MM.1S (cell line): ENCODE measurements at places on chromosomes 4 and X.
A peak's percentile ranks its signal among the peaks of the same experiment; 100 is the strongest.

DNA sequence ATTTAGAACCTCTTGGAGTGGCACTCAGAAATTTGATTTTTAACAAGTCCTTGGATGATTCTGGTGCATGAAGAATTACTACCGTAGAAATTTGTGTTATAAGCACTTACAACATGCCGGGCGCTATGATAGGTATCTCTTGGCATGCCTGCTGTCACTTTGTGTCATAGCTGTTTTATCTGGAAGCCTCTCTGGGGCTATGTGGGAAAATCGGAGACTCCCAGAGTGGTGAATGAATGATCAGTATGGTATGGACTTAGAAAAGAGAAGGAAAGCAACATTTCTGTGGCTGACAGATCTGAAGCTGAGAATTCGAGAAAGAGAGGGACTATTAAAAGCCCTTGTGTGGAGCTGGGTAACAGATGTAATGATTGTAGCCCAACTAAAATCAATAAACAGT is 177.4 kb upstream of the MAMLD1 start:
- DNase-seq: no peak

- no peak for DNase-seq
Measured at GRCh38 chr4:151922811-151923210, 162.0 kb upstream of the GATB start.

DNA sequence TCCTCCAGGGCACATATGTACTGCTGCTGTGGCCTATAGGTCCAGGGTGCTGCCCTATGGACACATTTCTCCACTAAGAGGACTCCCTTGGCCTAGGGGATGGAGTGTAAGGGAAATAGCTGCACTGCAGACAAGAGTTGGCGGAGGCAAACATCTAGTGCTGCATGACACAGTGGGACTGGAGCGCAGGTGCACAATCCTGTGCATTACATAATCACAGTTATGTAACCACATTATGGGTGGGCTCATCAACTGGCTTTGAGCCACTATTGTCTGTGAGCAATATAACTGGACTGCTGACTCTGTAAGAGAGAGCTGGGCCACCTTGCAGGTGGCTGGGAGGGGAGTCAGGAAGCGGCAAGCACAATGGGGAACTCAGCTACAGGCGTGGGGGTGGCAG is 3.2 kb upstream of the TIGD2 start:
- no peak for DNase-seq

DNA sequence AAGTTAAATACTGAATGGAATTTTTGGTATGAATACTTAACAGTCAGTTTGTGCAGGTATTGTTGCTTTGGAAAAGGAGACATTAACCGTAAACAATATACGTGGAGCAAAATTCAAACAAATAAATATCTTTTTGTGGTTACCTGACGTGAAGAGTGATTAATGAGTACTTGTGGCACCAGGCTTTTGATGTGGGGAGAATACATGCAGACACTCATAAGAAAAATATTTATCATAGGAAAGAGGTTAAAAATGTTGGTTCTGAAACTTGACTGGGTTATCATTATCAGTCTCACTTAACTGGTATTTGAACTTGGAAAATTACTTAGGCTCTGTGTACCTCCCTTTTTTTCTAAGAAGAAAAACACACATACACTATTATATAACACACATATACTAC is 136.4 kb upstream of the NDST4 start:
- no peak for DNase-seq

DNA sequence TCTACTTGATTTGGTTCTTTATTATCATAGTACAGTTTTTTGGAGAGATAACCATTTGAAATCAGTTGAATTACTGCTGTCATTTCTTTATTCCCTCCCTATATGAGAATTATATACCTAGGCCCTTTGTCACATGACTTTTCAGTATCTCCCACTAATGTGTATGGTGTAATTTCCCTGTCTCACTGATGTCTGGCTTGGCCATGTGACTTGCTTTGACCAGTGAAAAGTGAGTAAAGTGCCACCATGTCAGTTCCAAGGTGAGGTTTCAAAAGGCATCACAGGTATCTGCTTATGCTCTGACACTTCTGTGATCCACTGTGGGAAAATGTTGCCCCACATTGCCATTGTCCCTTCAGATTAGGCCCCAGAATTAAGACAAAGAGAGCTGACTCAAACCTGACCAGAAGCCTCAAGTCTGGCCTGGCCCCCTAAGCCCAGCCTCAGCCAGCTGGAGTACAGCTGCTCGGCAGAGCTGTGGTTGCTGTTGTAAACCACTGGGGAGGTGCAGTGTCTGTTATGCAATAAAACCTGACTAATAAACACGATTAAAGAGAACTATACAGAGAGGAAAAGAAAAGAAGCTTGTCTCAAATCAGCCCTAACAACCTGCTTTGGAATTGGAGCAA is 27.5 kb downstream of the SETD7 start:
- DNase-seq: no peak

DNA sequence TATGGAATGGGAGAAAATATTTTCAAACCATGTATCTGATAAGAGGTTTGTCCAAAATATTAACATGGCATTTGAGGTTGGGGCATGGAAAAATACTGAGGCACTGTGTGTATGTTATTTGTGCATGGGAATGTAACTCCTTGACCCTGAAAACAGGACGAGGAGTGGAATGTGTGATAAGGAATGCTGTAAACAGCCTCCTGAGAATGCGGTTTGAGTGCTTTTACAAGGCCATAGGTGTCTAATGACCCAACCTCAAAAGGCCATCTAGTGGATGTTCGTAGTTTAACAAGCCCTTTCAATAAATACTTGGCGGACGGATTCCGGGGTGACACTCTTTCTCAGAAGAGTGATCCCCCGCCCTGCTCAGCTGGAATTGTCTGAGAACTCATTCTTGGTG is 162.9 kb upstream of the USP9X start:
- peak; percentile 55 for DNase-seq

DNA sequence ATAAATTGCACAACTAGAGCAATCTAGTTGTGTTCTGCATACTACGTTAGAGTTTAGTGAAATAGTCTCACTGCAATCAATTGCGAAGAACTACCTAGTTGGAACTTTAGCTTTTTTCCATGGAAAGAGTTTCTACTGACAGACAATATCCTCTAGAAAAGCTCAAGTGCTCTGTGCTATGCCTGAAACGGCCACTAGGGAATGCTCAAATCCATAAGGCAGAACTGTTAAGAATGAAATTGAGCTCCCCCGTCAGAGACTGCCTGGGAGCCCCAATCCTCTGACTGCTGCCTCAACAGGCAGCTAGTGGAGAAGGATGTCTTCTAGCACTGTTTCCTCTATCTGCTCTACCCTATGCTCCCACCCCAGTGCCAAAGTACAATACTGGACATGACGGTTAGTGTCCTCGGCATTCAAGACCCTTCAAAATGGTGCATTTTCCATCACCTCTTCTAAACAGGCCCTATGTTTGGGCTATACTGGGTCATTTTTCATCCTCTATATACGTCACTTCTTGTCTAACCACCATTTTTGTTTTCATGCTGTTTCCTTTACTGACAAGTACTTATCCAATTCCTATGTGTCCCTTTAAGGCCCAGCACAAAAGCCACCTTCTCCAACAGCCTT is 35.3 kb downstream of the FRMD7 start:
- DNase-seq: peak; percentile 56

DNA sequence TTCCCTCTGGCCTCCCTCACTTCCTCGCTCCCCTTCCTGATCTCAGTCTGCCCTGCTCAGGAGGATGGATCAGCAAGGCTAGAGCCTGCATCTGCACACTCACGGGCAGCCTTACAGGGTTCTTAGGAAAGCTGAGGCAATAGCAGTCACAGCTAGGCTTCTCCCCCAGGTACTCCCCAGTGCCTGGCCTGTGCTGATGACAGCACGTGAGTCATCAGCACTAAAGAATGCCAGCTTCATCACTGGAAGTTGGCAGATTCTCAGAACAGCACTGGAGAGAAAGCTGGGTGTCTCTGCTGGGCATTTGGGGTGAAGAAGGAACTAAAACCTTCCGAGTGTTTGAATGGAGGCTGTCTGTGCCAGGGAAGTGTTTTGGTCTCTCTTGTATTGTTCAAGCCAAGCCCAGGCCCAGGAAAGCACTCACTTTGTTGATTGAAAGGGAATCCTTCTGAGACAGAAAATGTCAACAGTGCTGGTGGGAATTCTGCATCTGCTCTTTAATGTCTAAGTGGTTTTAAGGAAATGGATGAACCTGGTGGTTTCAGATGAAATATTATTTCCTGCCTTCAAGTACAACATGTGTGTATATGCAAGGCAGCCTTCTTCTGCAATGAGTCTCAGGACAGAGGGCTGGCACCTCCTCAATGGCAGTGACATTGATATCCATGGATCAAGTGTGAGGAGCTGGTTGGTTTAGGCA is 73.0 kb upstream of the SCOC start:
- DNase-seq: no peak

DNA sequence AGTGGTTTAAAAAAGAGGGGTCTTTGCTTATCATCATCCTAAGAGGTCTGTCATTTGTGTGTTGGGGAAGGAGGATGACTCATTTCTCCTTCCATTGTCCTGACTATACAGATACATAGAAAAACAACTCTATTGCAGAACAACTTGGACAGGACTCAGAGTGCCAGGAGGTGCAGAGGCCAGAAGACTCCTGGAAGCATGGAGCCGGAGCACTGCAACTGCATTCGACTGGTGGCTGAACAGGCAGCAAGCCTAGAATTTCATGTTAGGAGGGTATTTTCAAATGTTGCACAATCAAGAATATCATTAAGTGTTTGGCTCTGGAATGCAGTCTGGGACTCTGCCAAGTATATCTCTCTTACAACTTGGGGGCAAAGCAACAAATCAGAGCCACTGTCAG is 35.0 kb upstream of the MAML3 start:
- DNase-seq: no peak

DNA sequence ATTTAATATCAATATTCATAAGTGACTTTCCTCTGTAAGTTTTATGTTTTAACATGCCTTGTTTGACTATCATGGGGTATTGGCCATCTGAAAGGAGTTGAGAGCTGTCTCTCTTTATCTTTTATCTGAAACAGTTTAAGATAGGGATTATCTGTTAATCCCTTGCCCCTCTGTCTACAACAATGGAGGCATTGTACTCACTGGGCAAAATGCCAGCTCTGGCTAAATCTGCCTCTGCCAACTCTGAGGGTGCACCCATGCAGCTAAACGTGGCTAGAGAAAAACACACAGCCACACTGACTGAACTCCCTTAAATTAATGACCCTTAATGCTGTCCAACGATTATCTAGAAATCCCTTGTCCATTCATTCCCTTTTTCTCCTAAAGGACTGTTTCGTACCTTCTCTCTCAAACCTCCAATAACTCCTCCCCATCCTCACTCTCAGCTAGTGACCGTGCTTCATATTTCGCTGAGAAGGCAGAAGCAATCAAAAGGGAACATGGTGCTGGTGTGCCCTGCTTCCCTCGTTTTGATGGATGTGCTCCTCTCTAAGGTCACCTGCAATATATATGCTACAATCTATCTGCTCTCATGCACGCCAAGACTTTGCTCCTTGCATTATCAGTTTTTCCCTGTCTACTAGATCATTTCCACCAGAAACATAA is 10.3 kb downstream of the PHKA2 start:
- DNase-seq: no peak

- no peak for DNase-seq
Measured at GRCh38 chr4:102585329-102585728, 84.2 kb downstream of the NFKB1 start.

- peak; percentile 33 for DNase-seq
Measured at GRCh38 chrX:95076449-95076848, 1402.4 kb downstream of the FAM133A start.

DNA sequence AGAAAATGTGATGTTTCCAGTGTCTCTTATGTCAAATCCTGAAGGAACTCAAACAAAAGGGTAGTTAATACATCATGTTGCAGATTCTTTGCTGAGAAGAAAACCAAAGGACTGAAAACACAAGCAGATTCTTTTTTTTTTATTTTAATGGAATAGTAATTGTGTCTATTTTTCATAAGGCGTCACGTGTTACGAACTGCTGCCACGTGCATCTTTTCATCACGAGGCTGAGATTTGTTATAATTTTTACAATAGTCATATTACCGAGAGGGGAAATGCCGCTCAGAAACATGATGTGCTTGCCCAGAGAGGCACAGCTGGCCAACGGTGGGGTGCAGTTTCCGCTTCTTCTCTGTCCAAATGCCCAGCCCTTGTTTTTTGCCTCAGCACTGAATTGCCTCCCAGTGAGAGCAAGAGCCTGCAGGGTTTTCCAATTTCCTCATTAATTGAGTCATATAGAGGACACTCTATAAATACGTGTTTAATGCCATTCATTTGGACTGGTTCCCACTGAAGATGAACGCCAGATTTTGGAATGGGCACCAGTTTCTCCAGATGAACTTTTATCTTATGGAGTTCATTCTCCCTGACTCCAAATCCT is 225.3 kb downstream of the STK32B start:
- DNase-seq: no peak

DNA sequence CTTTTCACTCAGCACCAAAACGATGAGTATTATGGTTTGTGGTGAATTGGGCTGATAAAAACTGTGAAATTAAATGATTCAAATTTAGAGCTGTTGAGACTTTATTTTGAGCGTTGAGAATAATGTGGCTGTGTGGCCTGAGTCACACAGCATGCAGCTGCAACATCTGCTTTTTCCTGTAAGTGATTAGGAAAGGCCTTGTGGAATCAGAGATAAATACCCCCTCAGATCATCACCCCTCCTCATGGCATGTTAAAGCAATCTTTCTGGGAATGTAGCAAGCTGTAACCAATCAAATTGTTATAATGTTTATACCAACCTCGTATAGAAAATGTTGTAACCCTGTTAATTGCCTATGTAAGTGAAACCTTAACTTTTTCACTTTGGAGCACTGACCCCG is 90.0 kb upstream of the GRPR start:
- DNase-seq: no peak

GRCh38 chrX:66110112-66110511 is 53.9 kb upstream of the HEPH start:
- peak; percentile 53 for DNase-seq

DNA sequence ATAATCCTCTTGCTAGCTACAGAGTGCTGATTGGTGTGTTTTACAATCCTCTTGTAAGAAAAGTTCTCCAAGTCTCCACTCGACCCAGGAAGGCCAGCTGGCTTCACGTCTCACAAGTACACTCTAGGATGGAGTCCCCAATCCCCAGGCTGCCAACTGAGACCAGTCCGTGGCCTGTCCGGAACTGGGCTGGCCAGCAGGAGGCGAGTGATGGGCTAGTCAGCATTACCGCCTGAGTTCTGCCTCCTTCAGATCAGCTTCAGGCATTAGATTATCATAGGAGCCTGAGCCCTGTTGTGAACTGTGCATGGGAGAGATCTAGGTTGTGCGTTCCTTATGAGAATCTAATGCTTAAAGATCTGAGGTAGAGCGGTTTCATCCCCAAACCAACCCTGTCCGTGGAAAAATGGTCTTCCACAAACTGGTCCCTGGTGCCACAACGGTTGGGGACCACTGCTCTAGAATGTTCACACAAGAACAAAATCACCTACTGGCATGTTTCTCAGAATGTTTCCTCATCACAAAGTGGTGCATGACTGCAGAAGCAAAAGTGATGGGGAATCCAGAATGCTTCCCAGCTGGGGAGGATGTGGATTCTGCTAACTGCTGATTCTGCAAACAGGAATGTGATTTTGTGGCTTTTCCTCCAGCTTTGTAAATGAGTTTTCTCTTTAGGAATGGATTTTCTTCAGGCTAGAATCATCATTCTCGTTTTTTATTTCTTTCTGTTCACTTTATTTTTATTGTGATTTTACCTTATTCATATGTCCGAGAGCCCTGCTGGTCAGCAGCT is 40.9 kb downstream of the SEPTIN11 start:
- no peak for DNase-seq

- no peak for DNase-seq
Measured at GRCh38 chrX:103344606-103345005, 11.7 kb upstream of the TCEAL9 start.
